ENCODE measurements at places on chromosomes 13 and 19.

- no peak for DNase-seq
Measured at GRCh38 chr19:39144290-39145071, 18.9 kb downstream of the PAK4 start.

- no peak for DNase-seq
Measured at GRCh38 chr19:45087531-45087930, 5.4 kb upstream of the PPP1R37 start.

DNA sequence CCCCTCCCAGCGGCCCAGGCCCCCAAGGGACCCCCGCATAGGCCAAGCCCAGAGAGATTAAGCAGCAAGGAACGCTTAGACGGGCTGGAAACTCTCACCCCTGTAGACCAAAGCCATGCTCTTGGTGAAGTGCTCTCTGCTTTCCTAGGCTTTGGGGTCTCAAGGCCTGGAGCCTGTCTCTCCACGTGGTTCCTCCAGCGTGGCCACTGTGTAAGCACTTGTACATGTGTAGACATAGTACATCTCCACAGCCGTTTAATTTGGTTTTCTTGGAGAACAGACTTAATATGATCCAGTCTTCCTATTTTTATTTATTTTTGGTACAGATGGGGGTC lies 1.1 kb downstream of the NUDT19 start:
- no peak for DNase-seq

DNA sequence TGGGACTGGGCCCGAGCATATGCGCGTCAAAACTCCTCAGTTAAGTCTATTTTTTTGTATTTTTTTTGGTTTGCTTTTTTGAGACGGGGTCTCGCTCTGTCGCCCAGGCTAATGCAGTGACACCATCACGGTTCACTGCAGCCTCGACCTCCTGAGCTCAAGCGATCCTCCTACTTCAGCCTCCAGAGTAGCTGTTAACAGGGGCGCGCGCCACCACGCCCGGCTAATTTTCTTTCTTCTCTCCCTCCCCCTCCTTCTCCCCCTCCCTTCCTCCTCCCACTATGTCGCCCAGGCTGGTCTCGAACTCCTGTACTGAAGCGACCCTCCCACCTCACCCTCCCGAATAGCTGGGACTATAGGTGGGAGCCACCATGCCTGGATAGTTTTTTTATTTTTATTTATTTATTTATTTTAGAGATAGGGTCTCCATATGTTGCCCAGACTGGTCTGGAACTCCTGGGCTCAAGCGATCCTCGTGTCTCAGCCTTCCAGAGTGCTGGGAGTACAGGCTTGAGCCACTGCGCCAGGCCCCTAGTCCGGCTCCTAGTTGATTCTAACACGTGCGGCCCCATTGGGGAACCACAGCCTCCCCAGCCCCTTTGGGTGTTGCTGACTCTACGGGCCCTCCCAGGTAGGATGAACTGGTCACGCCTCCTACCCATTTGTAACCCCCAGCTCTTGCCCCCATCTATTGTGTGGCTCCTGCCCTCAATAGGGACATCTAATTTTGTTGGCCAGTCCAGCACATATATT lies 806 bp upstream of the ZNF837 start:
- no peak for DNase-seq
